ENCODE measurements at places on chromosomes 2 and 18. TPM values are rescaled to one million over a fixed set of nuclear protein-coding genes. Genes with fewer than 3 reads are reported as not detected.

DNA sequence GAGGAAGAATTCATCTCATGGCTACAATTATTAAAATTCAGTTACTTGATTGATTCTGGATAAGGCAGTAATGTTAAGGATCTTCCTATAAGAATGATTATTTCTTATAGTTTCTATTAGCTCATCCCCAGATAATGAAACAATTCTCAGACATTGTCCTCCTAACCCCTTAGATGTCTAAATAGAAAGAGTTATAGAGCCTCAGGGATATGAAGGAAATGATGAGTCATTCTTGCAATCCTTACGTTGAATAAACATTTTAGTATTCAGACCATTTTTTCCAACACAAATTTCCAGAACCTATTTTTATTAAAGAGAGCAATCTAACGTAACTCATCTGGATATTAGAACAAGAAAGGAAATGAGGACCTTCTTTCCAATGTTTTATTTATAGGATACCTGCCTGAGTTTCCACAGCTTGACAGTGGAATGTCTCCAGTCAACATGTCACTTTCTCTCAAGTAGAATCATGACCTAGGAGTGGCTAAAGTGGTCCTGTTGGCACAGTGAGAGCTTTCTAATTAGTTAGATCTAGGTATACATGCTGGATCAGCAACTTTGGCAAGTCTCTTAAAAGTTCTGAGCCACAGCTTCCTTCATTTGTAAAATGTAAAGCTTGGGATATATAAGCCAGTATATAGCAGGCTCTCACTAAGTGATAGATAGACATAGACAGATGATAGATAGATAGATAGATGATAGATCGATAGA, 88.0 kb upstream of the RAB27B start:
- DNase-seq, result no peak

DNA sequence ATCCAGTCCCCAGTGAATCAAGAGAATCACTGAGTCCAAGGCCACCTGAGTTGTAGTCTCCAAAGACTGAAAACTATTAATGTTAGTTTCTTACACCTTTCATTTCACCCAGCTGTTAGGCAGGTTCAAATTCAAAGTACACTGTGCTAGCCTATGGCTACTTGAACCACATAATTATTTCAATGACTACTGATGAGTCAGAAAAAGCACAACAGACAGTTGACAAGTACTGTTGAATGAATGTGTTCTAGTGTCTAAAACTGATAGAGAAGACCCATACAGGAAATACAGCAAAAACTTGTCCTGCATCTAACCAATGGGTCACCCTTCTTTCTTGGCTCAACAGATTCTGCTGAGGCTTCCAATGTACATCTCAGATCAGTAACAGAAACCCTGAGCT, 160.9 kb downstream of the MYO5B start:
- no peak for DNase-seq

DNA sequence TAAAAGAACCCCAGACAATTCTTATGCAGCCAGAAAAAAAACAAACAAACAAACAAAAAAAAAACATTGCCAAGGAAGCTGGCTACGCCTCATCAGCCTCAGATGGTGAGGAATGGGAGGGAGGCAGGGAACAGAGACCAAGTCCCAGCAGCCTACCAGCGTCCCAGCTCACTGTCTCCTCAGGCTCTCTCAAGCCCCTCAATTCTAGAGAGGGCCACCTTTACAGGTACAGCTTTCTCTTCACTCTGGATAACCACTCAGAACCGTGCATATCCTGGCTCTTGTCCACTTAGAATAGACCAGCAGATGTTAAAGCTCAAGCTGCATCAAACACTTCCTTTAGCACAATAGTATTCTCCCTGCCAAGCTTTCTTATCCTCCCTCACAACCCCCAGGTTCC, 263.1 kb upstream of the CHAC2 start:
- DNase-seq, result no peak

GRCh38 chr18:2906704-2907549, 60.1 kb downstream of the EMILIN2 start:
- no peak for DNase-seq

DNA sequence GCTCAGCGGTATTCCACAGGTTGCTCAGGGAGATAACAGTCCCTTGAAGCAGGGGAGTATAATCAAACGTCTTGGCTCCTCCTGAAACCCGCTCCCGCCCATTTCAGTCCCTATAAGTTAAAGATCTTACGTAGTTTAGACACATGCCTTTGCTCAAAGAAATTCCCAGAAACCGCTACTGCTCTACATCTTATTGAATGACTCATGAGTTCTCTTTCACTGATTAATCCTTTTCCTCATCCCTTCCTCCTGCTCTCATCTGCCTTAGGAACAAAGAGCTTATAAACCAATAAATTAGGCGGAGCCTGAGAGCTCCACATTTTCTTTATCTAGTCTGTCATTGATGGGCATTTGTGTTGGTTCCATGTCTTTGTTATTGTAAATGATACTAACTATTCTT, 4.2 kb upstream of the SERPINB4 start:
- no peak for DNase-seq

DNA sequence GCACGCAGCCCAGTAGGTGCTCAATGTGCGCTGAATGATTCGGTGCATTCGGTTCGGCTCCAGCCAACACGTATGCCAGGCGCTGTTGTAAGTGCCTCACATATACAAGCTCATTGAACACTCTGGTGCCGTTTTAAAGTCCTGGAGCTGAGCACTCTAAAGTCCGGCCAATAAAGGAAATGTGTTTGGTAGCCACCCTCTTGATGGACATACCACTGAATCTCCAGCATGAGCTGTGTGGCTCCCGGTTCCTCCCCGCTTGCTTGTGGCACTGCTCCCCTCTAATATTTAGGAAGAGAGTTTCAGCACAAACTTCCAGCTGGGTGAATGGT, 112.1 kb downstream of the MCFD2 start:
- DNase-seq, result no peak

DNA sequence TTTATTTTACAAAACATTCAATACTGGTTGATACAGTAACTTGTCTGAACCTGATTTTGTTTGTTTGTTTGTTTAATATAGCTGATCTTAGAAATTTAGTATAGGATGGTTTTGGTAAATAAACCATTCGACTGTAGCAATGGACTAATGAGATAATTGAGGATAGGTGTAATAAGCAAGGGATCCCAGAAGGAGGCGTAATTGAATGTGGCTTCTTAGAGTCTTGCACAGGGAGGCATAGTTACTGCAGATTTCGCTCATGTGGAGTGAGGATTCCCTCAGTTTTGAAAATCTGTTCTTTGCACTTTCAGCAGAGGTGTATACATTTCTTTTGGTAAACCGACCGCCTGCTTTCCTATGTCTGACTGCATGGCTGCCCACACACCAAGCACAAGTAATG, 709.6 kb downstream of the SOCS6 start:
- DNase-seq, result no peak

DNA sequence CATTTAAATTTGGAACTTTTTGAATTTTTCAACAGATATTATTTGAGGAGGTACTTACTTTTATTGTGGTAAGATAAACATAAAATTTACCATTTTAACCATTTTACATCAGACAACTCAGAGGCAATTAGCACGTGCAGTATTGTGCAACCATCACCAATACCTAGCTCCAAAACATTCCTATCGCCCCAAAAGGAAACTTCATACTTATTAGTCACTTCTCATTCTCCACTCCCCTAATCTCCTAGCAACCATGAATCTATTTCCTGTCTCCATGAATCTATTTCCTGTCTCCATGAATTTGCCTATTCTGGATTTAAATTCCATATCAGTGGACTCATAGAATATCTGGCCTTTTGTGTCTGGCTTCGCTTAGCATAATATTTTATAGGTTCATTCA, 69.9 kb upstream of the FAM136A start:
- no peak for DNase-seq

The TRIM43 gene
- not detected for polyA plus RNA-seq

GRCh38 chr2:205539603-205540002, 142.7 kb upstream of the NRP2 start:
- DNase-seq, result no peak

DNA sequence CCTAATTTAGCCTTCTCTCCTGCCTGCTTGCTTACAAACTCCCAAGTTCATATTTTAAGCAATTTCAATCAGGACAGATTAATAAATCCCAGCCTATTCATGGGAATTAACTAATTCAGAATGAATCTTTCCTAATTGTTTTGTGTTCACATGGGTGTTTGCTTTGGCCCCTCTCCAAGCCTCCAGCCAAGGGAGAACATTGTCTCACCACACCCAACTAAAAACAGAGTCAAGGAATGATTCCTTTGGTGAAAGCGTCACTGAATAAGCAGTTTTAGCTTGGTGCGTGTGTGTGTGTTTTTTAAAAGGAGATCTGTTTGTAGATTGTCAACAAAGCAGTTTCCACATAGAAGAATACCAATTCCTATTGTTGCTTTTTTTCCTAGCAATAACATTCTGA, 43.0 kb upstream of the DSG1 start:
- no peak for DNase-seq

- no peak for DNase-seq
Observed at GRCh38 chr2:56195563-56195962, 11.8 kb downstream of the CCDC85A start.

The ST6GAL2 gene
- polyA plus RNA-seq, result 18.7 TPM

- DNase-seq, result no peak
Observed at GRCh38 chr2:40488101-40488601, 36.3 kb upstream of the SLC8A1 start.

The CTNNA2 gene
- polyA plus RNA-seq, result 5.2 TPM

DNA sequence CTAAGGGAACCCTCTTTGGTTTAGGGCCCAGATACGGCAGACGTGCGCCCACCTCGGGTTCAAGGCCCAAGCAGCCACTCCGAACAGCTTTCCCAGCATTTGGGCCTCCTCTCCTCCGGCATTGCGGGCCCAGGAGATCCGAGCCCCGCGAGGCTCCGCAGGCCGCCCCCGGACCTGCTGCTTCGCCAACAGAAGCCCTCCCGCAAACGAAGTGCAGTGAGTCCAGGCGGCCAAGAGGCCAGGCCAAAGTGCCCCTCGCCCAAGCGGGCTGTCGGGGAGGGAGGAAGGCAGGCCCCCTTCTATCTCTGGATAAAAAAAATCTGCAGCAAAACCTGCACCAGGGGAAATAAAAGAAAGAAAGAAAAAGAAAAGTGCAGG, 6.0 kb downstream of the EN1 start:
- no peak for DNase-seq

DNA sequence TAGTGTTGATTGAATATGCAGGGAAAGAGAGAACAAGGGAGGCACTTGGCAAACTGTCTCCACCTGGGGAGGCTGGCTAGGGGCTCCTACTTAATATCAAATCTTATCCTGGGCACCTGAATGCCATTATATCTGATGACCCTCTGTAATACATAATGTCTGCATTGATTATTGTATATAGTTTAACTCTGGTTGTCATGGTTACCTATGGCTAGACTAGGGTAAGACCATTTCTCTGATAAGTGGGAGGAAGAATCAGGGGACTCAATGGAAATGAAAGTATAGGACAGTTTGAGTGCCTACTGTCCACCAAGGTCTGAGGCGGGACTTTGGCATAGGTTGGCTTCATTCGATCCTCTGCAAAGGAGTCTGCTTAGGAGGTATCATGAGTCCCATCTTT, 7.2 kb upstream of the TET3 start:
- no peak for DNase-seq

GRCh38 chr2:186496401-186496800, 10.3 kb downstream of the ZC3H15 start:
- DNase-seq, result no peak

The TTC31 gene
- polyA plus RNA-seq, result 34.1 TPM

GRCh38 chr2:69741229-69741574, 732 bp upstream of the ANXA4 start:
- DNase-seq, result peak; percentile 44

- DNase-seq, result no peak
Observed at GRCh38 chr18:45169610-45170009, 445.7 kb upstream of the SLC14A2 start.

DNA sequence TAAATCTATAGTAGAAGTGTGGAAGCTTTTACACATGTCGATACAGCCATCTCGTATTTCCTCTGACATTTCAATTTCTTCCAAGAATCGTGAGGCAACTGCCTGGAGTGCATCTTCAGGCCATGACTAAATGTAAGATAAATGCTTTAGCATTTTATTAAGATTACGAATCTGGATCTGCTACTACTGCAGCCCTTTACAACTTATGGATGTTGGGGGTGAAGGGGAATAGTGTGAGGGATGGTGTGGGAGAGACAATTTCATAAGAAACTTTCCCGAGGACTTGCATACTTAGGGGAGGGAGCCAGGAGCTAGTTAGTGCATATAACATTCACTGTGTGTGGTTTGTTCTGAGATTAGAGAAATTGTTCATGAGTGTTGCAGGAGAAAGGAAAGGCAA, 204.8 kb downstream of the SLC39A10 start:
- no peak for DNase-seq

GRCh38 chr2:216665717-216666116, 29.6 kb downstream of the IGFBP5 start:
- DNase-seq, result no peak

The GPD2 gene
- polyA plus RNA-seq, result 20.5 TPM

The HMSD gene
- 2.6 TPM for polyA plus RNA-seq

DNA sequence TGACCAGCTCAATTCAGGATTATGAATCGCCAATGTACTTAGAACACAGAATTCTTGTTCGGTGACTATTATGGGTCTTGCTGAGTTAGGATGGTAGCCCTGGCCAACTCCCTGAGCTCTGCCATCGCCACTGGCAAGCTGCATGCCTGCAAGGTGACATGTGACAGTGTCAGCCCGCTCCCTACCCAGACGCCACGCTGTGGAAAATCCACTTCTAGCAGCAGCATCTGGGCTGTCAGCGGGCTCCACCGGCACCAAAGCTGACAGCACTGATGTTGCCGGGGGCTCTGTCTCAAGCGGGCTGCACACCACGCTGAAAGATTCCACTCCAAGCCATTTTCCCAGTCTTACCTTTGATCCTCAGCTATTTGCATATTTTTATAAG, 100.7 kb downstream of the MYT1L start:
- no peak for DNase-seq

The TXNDC2 gene
- 0.07 TPM for polyA plus RNA-seq

The XDH gene
- polyA plus RNA-seq, result 0.14 TPM

DNA sequence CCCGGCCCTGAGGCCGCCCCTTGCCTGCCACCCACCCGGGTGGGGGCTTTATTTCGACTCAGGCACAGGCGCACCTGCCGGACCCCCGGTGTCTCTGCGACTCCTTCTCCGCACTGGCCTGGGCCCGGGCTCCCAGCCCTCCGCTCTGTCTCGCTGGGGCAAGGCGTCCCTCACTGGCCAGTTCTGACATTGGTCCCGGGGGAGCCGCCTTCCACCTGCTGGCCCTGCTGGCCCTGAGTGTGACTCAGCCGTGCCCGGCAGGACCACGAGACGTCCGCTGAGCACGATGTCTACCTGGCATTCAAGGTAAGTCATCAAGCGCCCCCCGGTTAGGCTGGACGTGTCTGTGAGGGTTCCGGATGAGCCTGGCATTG, 131.5 kb upstream of the CTDP1 start:
- DNase-seq, result no peak

The UGT1A4 gene
- polyA plus RNA-seq, result not detected

GRCh38 chr2:26710743-26711456, 18.4 kb downstream of the KCNK3 start:
- DNase-seq, result no peak

DNA sequence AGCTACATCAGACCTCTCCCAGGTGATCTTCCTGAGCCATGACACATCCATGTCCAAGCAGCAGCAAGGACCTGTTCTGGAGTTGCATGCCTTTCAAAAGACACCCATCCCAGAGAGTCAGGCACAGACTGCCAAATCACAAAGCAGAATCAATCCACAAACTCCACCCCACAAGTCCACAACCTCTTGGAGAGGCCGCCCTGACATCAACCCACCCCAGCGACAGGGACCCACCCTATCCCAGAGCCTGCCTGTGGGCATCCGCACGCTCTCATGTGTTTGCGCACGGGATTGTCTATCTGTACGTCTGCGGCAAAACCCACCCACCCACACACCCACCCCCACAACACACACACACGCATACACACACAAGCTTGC, 11.9 kb downstream of the SMAD7 start:
- no peak for DNase-seq

The LYPD6B gene
- polyA plus RNA-seq, result 33.6 TPM

The DCC gene
- polyA plus RNA-seq, result 4.0 TPM

Data from renal pelvis (tissue), 12 donors.